Hair follicle dermal papilla cell (primary cell): ENCODE measurements at places on chromosomes 7 and 10. TPM values are rescaled to one million over a fixed set of nuclear protein-coding genes. Genes with fewer than 3 reads are reported as not detected.

The EBF3 gene
- total RNA-seq, result 0.97 and 2.7 TPM in 2 replicates

The APBB1IP gene
- 5.2 and 8.0 TPM in 2 replicates for total RNA-seq

The OPN1SW gene
- not detected in 2 replicates for total RNA-seq

The TAS2R3 gene
- 0.81 and 1.2 TPM in 2 replicates for total RNA-seq

The CALY gene
- not detected in 2 replicates for total RNA-seq

The GPNMB gene
- 284 and 331 TPM in 2 replicates for total RNA-seq

The HKDC1 gene
- 0.16 and 0.24 TPM in 2 replicates for total RNA-seq

The CYP2C19 gene
- not detected in 2 replicates for total RNA-seq

The ICA1 gene
- 0.12 and 0.32 TPM in 2 replicates for total RNA-seq
